A673 (cell line): ENCODE measurements at places on chromosomes 5 and 9. TPM values are rescaled to one million over a fixed set of nuclear protein-coding genes. Genes with fewer than 3 reads are reported as not detected.

DNA sequence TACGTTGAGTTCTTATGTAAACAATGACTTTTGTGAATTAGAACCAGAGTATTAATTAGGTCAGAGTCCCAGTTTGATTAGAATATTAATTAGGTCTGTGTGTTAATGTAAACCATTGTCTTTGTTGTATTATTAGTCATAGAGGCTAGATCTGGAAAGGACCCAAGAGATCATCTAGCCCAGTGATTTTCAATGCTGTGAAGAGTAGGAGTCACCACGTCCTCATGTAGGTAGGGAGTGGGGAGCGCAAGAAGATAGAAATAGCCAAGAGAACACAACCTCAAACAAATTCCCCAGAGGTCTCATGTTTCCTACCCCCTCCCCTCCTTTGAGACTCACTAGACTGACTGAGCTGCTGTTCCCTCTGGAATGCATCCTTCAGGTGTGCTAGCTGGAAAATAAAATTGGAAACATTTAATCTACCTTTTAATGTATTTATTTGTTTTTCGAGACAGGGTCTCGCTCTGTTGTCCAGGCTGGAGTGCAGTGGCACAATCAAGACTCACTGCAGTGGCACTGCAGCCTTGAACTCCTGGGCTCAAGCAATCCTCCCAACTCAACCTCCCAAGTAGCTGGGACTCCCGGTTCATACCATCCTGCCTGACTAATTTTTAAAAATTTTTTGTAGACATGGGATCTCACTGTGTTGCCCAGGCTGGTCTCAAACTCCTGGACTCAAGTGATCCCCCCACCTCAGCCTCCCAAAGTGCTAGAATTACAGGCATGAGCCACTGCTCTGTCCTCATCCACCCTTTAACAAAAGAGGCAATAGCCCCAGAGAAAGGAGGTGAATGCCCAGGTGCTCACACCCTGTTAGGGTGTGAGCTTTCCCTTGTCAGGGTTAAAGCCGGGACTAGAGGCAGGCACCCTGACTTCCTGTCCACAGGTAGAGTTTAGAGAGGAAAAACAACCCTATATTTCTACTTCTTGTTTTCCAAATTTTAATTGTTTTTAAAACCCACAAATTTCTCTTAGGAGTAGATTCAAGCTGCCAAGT, 92.9 kb downstream of the INIP start:
- no peak overlapping the region for H3K27ac ChIP-seq
- H3K36me3 ChIP-seq = no peaks in the 10 kb centered on the region
- H3K4me3 ChIP-seq = no peak overlapping the region

DNA sequence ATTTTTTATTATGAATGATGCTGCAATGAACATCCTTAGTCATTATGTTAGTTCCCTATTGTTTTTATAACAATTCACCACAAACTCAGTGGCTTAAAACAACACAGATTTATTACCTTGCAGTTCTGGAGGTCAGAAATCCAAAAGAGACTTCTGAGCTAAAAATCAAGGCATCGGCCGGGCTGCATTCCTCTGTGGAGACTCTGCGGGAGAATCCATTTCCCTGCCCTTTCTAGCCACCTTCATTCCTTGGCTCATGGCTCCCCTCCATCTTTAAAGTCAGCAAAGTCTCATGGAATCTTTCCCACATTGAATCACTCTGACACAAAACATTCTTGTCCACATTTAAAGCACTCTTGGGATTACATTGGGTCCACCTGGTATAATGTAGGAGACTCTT, 38.6 kb downstream of the SNX18 start:
- H3K27ac ChIP-seq = no peak overlapping the region
- H3K4me3 ChIP-seq = no peak overlapping the region
- no peak for DNase-seq
- peaks cover 14% of the 10 kb centered on the region for H3K36me3 ChIP-seq

DNA sequence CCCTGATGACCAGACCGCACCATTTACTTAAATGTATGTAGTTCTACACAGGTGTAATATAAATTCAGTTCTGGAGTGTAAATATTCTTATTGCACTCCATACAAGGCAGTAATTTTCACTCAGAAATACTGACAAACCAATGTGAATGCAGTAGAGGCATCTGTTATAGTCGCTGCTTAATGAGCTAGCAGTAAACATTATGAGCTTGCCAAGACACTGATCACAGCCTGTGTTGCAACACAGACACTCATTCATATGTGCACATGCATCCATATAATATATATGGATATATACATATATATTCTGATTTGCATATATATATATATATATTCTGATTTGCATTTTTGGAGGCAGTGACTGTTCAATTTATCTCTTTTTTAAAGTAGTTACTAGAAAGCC, 435.1 kb upstream of the ST8SIA4 start:
- H3K4me1 ChIP-seq = no peaks in the 10 kb centered on the region
- H3K27ac ChIP-seq = no peak overlapping the region
- no peaks in the 10 kb centered on the region for H3K27me3 ChIP-seq
- no peak for DNase-seq
- H3K36me3 ChIP-seq = no peaks in the 10 kb centered on the region

DNA sequence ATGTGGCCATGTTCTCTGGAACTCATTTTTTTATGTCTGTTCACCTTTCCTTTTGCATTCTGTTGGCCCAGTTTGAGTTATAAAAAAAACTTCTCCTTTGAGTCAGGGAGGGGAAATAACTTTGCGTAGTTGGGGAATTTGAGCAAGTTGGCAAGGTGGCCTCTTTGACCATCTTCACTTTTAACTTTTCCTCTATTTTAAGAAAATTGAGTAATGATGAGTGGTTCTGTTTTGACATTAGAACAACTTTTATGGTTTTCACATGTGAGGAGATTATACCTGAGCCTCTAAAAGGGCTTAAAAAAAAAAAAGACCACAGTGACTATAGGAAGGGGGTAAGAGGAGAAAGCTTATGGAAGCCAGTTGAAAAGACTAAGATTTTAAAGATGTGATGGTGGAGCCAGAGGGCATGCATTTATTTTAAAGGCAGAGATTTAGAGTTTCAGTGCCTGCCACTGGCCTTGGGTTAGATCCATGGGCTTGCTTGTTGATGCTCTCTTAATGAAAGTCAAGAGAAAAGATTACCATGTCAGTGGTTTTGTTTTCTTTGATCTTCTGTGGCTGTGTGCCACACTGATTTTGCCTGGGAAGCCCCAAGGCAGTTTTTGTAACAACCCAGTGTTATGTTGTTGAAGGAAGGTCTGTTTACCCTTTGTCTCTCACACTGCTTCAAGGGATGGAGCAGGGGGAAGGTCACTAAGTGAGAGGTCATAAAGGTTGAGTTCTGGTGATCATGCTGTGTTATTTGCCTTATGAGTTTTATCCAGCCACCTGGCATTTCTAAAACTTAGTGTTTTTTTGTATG, 219.7 kb upstream of the CD180 start:
- H3K36me3 ChIP-seq = no peaks in the 10 kb centered on the region
- peaks cover 58% of the 10 kb centered on the region for H3K4me1 ChIP-seq
- H3K27ac ChIP-seq = no peak overlapping the region
- no peak overlapping the region for H3K4me3 ChIP-seq
- no peaks in the 10 kb centered on the region for H3K27me3 ChIP-seq

GRCh38 chr9:29685531-29685930, 2112.2 kb upstream of the C9orf72 start:
- no peaks in the 10 kb centered on the region for H3K4me1 ChIP-seq
- no peaks in the 10 kb centered on the region for H3K36me3 ChIP-seq

DNA sequence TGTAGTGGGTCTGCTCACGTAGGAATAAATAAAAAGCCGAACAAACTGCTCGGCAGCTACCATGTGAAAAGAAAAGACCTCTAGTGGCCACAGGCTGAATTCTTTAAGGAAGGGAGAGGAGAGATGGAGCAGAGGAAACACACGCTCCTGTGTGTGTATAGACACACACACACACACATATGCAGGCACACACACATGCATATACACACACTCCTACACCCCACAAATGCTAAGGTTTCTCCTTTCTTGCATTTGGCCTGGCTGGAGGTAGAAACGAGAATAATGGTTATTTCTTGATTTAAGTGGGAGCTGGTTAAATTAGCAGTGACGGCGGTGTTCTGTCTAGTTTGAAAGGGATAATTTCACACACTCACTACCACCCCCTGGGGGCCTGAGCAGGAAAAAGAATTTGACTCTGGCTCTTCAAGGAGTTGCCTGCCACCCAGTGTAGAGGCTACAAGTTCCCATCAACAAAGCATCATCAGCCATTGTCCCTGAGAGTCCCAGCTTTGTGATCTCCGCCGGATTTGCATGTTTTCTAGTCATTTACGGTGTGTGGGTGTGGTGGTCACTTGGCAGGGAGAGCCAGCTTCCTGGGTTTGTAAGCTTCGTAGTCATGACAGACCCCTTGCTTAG, at the start of gene INSYN2B:
Gene INSYN2B, minus strand, starts transcription at position 78 of the 636 bp plus-strand sequence. CDS start 96,597 bp downstream, outside the sequence.
- peak; percentile 91 for DNase-seq
- no peaks in the 10 kb centered on the region for H3K27me3 ChIP-seq
- H3K27ac ChIP-seq = peak within 1 kb of the TSS; percentile 66

- no peaks in the 10 kb centered on the region for H3K4me1 ChIP-seq
- no peaks in the 10 kb centered on the region for H3K27me3 ChIP-seq
- H3K4me3 ChIP-seq = no peak overlapping the region
Measured at GRCh38 chr5:55918087-55919035, 67.2 kb downstream of the IL31RA start.

GRCh38 chr5:174459832-174460448, 264.4 kb upstream of the MSX2 start:
- no peaks in the 10 kb centered on the region for H3K4me1 ChIP-seq
- DNase-seq = no peak
- no peaks in the 10 kb centered on the region for H3K36me3 ChIP-seq

GRCh38 chr9:78005231-78006002, 26.2 kb downstream of the GNAQ start:
- no peaks in the 10 kb centered on the region for H3K27me3 ChIP-seq
- H3K4me1 ChIP-seq = peaks cover 30% of the 10 kb centered on the region
- no peak overlapping the region for H3K4me3 ChIP-seq
- no peak overlapping the region for H3K27ac ChIP-seq
- DNase-seq = no peak

DNA sequence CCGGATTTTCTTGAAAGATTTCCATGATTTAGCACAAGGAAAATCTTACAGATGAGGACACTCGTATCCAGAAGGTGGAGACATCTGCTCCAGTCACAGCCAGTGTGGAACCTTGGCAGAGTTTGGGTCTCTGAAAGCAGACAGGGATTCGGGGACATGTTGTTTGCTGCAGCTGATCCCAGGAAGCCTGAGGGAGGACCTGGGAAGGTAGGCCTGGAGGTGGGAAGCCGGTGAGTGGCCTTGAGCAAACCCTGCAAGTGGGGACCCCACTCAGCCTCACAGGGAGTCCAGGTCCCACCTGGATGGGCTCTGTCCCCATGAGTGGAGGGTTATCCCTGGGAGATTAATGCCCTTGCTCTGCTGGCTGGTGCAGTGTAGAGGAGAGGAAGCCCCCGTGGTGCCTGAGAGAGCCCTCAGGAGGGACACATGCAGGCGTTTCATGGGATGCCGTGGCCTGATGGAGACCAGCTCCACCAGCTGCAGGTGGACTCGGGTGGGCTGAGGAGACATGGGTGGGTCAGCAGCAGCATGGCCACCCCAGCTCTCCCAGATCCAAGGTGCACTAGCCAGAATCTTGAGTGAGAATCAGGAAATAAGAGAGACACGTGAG, 7.8 kb downstream of the MRPS2 start:
- H3K27me3 ChIP-seq = no peaks in the 10 kb centered on the region
- peaks cover 19% of the 10 kb centered on the region for H3K36me3 ChIP-seq
- H3K4me3 ChIP-seq = no peak overlapping the region
- no peak for DNase-seq

DNA sequence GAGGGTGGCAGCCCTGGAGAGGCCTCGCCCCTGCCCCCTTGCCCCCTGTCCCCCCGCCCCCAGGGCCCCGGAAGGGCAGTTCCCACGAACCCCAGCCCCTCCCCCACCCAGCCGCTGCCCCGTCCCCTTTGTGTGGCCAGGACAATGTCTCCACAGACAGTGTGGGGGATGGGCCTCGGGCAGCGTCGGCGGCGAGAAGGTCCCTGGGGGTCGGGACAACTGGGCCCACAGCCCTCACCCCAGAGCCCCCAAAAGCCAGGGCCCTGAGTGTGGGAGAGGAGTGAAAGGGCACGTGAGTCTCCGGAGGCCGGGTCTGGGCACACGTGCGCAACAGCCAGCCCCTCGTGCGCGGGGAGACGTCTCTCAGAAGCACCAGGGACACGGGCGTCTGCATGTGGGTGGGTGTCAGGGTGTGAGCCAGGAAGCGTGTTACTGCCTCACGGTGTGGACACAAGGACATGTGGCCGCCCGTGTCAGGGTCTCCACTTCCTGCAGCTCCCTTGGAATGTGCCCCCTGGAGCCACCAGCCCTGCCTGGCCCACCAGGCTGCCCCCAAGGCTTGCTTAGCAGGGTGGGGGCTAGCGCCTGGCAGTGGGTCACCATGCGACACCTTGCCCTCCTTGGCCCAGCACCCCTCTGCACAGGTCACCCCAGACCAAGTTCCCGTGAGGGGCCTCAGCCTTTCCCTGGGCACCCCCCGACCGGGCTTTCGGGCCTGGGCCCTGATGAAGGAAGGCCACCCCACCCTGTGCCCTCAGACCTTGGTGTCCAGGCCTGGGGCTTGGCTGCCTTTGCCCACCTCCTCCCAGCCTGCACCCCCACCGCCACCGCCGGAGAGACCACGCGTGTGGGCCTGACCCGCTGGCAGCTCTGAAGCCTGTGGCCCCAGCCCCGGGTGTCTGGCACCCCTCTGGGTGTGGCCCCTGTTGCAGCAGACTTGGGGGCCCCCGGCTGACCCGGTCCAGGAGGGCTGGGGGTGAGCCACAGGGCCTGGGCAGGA, 12.8 kb upstream of the NRARP start:
- peaks cover 13% of the 10 kb centered on the region for H3K4me1 ChIP-seq
- H3K36me3 ChIP-seq = no peaks in the 10 kb centered on the region
- H3K27ac ChIP-seq = no peak overlapping the region
- DNase-seq = no peak
- H3K27me3 ChIP-seq = no peaks in the 10 kb centered on the region

DNA sequence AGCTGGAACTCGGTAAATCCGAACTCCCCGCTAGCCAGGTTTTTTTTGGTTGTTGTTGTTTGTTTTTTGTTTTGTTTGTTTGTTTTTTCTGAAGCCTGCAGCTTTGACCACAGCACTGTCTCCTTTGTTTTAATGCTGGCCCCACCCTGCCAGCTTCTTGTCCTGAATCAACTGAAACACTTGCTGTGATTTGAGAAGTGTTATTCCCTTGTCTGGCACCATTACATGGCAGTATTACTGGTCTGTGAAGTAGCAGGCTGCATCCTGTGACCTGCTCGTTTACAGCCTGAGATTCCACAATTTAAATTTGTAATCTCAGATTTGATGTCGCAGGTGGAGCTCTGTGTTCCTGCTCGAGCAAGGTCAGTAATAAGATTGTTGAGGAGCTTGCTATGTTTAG, 1.4 kb upstream of the SLC36A2 start:
- H3K36me3 ChIP-seq = no peaks in the 10 kb centered on the region
- no peak for DNase-seq
- H3K4me3 ChIP-seq = no peak overlapping the region
- no peaks in the 10 kb centered on the region for H3K4me1 ChIP-seq
- H3K27me3 ChIP-seq = peaks cover 29% of the 10 kb centered on the region

GRCh38 chr9:123065196-123065595, 31.7 kb downstream of the GPR21 start:
- no peaks in the 10 kb centered on the region for H3K27me3 ChIP-seq
- H3K4me3 ChIP-seq = no peak overlapping the region
- H3K27ac ChIP-seq = no peak overlapping the region
- peaks cover 12% of the 10 kb centered on the region for H3K4me1 ChIP-seq

Gene ZNG1A
- total RNA-seq = 45.8 and 50.7 TPM in 2 replicates

Gene CDHR2
- 0.35 TPM in 1 of 2 replicates, not detected in the other for total RNA-seq

Gene SLC4A9
- 0.26 TPM in 1 of 2 replicates, not detected in the other for total RNA-seq

Gene GPBP1
- 85.5 and 86.4 TPM in 2 replicates for total RNA-seq

Gene RICTOR
- total RNA-seq = 23.3 TPM in 2 replicates

Gene FBP1
- total RNA-seq = not detected in 2 replicates

Gene TOR2A
- total RNA-seq = 9.1 and 9.2 TPM in 2 replicates

Gene PAEP
- not detected in 2 replicates for total RNA-seq

Gene PCDHB3
- 2.6 and 4.9 TPM in 2 replicates for total RNA-seq

Gene OBP2B
- total RNA-seq = not detected in 2 replicates

Gene KIF24
- 10.6 and 11.6 TPM in 2 replicates for total RNA-seq

Gene ANXA6
- 95.9 and 130 TPM in 2 replicates for total RNA-seq

Gene CNTLN
- total RNA-seq = 6.6 and 7.7 TPM in 2 replicates

Gene OTP
- total RNA-seq = not detected in 2 replicates
